ENCODE measurements at places on chromosomes 6 and 20.
A peak's percentile ranks its signal among the peaks of the same experiment; 100 is the strongest.

- no peak for DNase-seq
Observed at GRCh38 chr6:99121748-99122147, 174.0 kb upstream of the FBXL4 start.

DNA sequence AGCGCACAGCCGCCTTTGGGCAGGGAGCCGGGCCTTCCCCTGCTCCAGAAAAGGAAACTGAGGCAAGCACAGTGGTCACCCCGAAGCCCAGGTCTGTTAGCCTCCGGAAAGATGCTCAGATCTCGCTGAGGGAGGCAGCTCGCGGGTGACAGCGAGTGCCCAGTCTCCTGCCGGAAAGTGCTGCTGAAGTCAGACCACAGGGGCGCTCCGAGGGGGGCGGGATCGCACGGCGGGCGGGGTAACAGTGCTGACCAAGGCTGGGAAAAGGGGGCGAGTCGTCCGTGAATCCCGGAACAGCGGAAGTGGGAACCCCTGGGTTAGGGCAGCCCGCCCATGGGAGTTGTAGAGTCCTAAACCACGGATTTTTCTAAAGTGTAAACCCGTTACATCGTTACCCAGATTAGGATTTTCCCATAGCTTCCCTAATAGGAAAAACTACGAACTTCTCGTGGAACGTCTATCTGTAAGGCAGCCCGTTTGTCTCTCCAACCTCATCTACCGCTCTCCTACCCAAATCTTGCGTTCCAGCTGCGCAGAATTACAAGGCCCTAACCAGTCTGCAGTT is 504 bp downstream of the VPS16 start:
- DNase-seq, result peak; percentile 53

DNA sequence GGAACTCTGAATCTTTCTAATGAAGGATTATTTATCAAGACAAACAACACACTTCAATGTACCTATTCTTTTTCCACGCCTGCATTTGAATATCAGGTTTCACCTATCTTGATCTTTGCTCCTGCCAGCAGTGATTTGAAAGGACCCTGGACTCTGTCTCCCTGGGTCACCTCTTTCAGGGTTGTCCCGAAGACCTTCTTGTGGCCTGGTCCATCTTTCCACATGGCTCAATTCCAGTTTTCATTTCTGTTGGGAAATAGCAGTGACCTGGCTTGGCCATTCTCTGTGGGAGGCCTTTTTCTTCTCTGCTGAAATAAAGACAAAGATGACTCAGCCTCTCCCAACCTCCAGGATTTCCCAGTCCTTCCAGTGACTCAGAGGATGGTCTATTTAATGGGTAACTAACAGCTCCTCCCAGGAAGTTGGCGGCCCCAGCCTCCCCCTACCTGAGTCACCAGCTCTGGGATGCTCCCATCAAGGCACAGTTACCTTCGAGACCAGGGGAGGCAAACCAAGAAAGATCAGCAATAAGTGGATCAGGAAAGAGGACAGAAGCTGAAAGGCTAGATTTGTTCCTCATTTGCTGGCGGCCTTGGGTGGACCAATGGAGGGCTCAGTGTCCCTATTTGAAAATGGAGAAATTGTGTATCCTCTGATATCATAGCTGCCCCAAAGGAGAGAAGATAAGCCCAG is 120.2 kb upstream of the RNF24 start:
- DNase-seq, result no peak

- DNase-seq, result no peak
Observed at GRCh38 chr6:64041373-64041772, 405.8 kb downstream of the PHF3 start.

DNA sequence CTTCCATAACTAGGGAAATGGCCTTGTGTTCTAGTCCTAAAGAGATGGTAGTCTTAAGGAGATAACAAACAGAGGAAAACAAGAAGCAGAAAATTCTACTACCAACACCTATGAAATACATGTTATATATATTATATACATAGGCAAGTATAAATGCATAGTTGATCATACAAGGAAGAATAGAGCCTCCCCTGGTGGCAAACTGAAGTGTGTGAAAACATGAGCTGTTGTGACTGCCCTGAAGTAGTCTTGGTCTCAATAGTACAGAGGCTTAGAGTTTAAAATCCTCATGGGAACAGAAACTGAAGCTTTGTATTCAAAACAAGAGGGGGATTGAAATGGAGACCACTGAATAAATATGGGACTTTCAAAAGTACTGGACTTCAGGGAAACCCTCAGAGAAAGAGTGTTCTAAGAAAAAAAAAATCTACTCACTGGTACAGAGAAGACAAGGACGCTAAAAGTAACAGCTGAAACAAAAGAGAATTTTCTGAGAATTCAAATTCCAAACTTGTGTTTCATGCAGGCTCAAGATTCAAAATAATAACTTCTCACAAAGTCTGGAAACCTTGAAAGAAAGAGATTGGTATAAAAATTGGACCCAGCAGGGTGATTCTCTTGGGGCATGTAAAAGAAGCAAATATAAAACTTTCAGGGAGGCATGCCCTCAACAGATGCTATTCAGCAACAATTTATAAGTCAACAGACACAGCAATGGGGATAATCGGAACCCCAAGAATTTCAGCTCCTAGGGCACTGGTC is 59.7 kb upstream of the SAMD3 start:
- DNase-seq, result peak; percentile 30

DNA sequence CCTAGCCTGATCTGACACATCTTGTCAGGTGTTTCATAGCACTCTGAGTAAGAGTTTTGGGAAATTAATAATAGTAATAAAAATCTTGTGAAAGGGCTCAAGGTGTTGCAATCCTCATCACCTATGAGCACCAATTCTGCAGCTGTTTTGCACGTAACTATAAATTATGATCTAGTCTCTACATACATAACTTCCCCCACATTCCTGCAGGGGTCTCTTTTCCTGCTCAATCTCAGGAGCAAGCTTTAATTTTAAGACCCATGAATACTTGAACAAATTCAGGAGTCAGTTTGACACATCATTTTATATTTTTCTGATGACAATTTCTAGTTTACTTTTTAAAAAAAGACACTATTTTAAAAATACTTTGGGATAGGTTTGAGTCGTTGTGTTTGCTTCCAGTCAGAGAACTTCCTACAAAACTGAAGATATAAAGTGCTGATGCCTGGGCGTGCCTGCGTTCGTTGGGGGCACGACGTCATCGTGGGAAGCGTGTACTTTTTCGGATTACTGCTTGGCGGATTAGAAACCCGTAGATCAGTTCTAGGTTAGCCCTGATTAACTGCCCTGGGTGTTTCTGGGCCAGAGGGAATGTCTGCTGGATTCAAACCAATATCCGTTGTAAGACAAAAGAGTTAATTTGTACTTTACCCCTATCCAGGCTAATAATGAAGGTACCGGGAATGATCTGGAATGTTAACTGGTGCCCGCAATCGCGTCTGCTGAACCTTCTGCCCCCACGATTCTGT is 1.0 kb upstream of the E2F3 start:
- DNase-seq, result peak; percentile 14

- DNase-seq, result no peak
Observed at GRCh38 chr6:29917857-29918256, 24.5 kb upstream of the HLA-A start.

DNA sequence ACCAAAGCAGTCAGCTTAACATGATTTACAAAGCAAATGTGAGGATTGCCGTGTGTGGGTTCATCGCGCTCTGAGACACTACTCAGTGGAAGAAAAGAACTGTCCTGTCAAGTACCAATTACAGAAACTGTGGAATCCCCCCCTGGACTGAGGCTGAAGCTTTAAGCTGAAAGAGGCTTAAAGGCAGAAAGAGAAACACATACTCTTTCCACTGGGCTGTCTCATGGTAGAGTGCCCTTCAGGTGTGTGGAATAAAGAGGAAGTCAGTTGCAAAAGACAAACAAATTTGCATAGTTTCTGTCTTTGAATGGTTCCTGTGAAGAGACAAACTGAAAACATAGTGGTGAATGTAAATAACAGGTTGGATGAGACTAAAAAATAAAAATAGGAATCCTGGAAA is 560.4 kb upstream of the SYNCRIP start:
- no peak for DNase-seq

- DNase-seq, result no peak
Observed at GRCh38 chr20:63059684-63060056, 52.9 kb upstream of the BHLHE23 start.

GRCh38 chr6:156865019-156865629 is 87.9 kb downstream of the ARID1B start:
- DNase-seq, result no peak

GRCh38 chr6:53795340-53795701 is 516 bp downstream of the LRRC1 start:
- DNase-seq, result no peak

DNA sequence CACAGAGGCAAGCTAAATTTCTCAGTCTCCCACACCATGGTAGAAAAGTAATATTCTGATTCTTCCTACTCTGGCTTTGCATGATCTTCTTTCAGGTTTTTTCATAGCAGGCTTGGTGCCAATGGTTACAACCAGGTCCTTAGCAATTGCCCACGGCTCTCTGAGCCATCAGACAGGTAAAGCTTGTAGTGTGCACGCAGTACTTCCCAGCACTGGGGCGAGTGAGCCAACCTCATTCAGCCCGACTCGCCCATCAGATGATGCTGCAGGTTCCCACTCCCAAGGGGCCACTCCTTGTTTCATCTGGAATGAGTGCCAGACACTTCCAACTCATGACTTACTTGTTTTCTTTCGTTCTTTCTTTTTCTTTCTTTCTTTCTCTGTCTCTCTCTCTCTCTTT is 78.3 kb downstream of the PERP start:
- no peak for DNase-seq

DNA sequence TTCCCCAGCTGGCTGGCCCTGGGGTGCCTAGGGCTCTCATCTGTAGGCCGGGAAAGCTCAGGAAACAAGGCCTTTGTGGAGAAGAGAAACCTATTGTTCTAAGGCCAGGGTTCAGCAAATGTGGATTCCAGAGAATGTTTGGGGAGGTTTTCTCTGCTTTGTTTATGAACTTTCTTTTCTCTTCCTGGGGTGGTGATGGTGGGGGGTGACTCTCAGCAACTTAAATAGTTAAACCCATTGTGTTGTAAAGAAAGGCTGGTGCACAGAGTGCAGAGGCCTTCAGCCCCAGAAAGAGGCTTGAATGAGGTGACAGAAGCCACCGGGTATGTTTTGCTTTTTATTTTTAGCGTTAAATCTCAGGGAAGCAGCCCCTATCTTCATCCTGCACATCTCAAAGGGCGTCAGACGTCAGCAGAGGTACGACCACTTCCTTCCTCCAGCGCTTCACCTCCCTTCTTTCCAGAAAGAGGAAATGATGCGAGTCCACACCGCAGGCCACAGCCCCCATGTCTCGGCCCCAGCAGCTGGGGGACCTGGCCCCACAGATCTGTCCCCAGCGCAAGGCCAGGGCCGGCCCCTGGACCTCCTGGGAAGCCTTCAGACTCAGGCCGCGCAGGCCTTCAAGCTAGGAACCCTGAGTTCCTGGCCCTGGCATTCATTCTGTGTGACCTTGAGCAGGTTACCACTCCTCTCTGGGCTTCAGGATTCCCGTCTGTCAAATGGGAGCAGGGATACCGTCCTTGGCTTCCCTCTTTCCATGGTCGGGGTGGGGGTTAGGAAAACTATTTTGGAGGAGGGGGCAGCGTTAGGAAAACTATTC is 605 bp upstream of the PPP1R16B start:
- peak; percentile 36 for DNase-seq

DNA sequence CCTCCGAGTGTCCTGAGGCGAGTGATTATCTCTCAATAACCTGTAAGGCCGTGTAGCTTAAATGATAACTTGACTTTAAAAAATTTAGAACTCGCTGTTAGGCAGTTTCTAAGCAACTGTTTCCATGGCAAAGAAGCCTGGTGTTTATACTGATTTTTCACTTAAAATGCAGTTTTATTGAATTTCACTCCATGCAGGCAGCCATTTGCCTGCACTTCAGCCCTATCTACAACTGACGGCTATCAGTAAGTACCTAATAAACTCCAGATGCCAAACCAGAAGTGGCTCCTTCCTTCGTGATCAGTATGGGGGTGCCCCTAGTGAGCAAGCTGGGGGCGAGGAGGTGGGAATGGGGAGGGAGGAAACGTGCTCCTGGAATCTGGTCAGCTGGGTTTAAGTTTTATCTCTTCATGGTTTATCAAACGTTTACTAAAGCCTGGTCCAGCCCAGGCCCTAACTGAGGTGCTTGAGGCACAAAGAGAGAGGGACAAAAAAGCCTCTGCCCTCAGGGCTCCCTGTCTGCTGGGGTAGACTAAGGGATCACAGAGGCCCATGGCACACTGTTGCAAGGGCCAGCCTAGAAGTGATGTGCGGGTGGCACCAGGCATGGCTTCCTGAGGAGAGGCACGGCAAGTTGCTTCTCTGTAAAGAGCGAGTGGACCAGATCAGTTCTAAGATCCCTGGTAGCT is 45.5 kb downstream of the TTI1 start:
- no peak for DNase-seq

- no peak for DNase-seq
Observed at GRCh38 chr20:60063048-60063451, 104.8 kb downstream of the CDH26 start.

DNA sequence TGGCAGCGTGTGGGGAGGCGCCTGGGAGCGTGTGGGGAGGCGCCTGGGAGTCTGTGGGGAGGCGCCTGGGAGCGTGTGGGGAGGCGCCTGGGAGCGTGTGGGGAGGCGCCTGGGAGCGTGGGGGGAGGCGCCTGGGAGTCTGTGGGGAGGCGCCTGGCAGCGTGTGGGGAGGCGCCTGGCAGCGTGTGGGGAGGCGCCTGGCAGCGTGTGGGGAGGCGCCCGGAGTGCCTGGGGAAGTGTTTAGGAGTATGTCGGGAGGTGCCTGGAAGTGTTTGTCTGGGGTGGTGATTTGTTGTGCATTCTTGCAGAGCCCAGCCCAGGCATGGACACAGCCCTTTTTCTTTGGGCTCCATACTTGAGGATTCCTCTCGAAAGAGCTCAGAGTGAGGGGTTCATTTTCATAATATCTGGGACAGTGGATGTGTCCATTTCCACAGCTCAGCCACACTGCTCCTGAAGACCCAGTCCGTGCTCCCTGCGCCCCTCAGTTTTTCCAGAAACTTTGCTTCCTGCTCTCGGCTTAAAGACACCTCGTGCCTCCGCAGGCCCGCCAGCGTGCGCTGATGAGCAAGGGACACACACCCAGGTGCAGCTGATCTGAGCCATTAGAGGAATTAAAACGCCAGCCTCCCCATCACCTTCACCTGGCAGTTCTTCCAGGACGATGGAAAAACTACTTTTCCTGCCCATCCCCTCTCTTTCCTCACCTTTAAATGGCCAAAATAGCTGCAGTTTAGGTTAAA is 172.2 kb upstream of the THBS2 start:
- DNase-seq, result no peak

- DNase-seq, result no peak
Observed at GRCh38 chr6:12485837-12486236, 195.7 kb downstream of the EDN1 start.

DNA sequence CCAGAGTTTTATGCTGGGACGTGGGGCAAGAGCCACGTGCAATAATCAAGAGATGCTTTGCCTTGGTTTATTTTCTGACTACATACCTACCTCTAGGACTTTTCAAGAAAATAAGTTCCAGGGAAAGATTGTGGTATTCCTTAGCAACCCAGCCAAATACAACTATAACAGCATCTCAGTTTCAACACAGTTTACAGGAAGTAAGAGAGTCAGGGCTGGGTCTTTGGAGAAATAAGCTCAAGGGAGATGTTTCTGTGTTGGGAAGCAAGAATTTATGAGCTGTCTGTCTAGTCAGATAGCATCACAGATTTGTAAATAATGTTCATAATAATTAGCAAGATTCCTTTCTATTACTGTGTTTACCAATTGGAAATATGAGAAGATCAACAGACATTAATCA is 35.1 kb downstream of the MAP3K5 start:
- no peak for DNase-seq
